HEK293T (cell line): ENCODE measurements at places on chromosomes 12 and 14.
A peak's percentile ranks its signal among the peaks of the same experiment; 100 is the strongest.

- no peak for DNase-seq
These were observed 373.3 kb downstream of the RGS6 start for GRCh38 chr14:72305561-72305960.

GRCh38 chr14:66473223-66473622 lies 12.9 kb upstream of the CCDC196 start:
- DNase-seq = no peak

GRCh38 chr14:68379510-68380328 lies 413.1 kb downstream of the ZFP36L1 start:
- DNase-seq = no peak

DNA sequence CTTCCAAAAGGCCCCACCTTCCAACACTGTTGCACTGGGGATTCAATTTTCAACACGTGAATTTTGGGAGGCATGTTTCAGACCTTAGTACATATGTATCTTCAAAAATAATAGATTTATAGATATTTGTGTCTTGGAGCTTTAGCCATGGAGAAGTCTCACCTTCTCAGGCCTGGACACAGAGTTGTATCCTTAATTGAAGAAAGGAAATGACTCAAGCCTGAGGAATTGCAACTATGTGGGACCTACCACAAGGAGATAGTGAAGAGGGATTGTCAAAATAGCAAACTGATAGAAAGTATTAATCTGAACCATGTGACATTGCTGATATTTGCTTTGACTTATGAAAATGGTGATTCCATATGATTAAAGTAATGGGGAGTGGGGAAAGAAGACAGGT lies 89.8 kb downstream of the ACSS3 start:
- DNase-seq = no peak

DNA sequence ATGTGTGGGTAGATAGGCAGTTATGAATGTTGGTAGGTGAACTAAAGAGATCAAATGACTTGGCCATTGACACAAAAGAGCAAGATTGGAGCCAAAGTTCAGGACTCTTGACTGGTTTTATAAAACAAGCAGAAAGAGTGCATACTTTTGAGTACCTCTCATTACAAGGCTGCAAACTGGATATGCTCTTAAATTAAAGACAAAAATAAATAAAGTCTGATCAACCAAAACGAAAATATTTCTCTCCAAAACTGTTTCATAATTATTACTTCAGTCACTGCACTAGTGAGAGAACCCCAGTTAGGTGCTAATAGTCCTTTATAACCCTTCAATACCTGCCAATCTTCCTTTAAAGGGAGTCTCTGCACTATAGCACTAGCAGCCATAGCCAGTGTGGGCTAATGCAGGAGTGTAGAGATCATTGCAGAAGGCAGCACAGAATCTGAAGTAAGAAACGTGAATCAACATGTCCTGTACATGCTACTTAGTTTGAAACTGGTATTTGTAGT lies 147.1 kb downstream of the FOXA1 start:
- no peak for DNase-seq

GRCh38 chr14:56243110-56243509 lies 124.9 kb downstream of the PELI2 start:
- no peak for DNase-seq

DNA sequence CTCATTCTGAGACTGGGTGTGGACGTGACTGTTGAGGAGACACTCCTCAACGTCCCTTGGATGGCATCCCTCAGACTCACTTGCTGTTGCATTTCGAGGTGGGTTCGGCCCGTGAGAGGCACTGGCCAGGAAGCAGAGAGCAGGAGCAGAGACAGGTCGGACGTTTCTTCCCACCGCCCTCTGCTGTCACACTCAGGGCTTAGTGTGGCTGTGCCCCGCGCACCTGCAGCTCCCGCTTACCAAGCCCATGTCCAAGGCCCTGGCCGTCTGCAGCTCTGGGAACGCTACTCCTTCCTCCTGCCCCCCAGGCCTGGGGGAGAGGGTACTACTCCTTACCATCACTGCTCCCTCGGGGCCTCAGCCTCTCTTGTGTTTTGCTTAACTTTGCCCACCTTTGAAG lies 29.8 kb upstream of the PIWIL1 start:
- no peak for DNase-seq

GRCh38 chr14:21059842-21060613 lies 2.4 kb downstream of the RNASE8 start:
- no peak for DNase-seq

GRCh38 chr12:56488041-56488955 lies at the start of gene GLS2:
Gene GLS2 (minus strand): TSS chr12:56488161. CDS start chr12:56488118, 43 bp downstream.
- DNase-seq = peak; percentile 81

- no peak for DNase-seq
These were observed 3.8 kb downstream of the SDSL start for GRCh38 chr12:113425960-113426453.

DNA sequence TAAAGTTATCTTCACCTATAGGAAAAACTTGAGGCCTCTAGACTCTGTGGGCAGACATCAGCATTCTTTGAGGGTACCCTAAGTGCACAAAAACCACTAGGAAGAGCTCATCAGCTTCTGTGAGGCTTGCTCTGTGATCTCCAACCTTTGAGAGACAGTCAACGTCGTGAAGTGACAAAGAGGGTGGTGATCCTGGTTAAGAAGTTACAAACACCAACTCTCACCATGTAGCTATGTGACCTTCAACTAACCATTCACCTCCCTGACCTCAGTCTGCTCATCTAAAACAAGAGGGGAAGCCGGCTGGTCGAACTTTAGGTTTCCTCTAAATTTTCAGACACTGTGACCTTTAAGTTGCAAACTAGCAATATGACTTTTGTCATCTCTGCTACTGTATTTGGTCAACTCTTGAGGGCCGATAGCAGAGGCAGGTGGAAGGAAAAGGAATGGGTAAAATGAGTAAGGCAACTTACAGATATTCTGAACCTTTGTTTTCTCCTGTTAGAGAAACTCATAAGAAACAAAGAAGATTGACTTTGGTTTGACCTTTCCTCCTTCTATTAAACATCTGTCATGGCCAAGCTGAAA lies 103.2 kb upstream of the PARP11 start:
- no peak for DNase-seq

DNA sequence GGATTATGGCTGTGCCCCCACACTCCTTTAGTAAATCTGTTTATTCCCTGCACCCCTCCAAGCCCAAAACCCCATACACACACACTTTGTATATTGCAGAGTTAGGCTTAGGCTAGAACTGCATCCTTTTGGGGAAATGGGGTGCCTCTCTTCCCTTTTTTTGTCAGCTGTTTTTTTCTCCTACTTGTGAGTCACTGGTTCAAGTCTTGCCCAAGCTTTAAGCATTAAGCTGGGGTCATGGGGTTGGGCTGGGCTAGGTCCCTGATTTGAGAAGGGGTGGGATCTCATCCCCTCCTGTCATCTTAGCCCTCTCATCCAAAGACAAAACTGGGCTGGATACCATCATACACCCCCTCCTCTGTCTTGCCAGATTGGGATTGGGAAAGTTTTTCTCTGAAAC lies 1.6 kb downstream of the LRP1 start:
- no peak for DNase-seq

DNA sequence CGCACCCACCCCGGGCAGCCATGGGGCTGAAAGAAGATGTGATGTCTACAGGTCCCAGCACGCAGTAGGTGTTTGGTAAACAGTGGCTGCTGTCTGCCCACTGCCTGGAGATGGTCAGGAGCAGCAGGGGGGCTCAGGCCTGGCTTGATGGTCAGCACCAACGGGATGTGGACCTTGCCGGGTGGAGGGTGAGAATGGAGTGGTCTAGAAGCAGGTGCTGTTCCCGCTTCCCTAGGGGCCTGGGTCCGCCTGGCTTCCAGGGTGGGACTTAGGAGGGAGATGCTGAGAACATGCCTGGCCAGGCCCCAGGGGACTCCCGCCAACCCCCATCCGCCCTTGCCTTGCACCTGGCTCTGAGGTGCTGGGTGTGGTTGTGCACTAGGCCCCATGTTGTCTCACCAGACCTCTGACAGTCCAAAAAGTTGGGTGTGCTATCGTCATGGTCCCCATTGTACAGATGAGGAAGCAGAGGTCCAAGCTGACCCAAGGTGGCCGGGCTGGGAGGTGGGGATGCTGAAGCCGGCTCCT lies 12.9 kb downstream of the FAM222A start:
- no peak for DNase-seq

DNA sequence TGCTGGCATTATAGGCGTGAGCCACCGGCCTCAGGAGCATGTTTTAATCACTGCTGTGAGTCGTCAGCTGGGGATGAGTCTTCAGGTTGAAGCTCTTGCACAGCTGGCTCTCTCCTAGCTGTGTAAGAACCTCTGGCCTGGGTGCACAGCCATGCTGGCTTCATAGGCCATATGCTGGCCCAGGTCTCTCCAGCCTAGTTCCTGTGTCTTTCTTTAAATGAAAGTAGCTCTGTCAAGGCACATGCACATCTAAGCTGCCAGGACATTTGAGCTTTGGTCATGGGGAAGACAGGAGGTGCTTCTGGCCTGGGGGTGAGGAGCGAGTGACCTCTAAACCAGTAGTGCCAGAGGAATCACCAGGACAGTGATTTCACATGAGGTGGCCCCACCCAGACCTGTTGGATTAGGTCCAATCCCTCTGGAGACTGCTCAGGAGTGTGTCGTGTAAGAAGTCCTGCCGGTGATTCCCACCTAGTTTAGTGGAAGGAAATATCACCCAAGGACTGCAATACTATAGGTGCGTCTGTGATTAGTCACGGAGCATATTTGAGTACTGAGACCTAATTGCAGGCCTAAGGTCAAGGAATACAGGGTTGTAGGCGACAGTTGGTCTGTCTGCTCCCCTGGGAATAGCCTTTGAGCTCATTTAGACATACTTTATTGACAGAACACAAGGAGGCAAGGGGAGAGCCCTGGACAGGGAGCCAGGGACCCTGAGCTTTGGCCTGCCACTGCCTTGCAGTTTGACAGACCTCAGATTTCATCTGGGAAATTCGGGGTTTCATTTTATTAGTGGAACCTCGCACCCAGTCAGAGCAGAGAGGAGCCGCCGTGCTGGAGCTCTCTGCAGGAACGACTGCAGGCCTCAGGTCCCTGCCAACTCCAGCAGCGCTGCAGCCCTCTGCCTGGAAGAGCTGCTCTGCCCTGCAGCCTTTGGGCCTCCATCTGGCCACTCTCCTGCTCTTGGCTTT lies 67.0 kb downstream of the ANKRD9 start:
- DNase-seq = no peak

GRCh38 chr14:95445161-95445560 lies 71.3 kb downstream of the SYNE3 start:
- no peak for DNase-seq

DNA sequence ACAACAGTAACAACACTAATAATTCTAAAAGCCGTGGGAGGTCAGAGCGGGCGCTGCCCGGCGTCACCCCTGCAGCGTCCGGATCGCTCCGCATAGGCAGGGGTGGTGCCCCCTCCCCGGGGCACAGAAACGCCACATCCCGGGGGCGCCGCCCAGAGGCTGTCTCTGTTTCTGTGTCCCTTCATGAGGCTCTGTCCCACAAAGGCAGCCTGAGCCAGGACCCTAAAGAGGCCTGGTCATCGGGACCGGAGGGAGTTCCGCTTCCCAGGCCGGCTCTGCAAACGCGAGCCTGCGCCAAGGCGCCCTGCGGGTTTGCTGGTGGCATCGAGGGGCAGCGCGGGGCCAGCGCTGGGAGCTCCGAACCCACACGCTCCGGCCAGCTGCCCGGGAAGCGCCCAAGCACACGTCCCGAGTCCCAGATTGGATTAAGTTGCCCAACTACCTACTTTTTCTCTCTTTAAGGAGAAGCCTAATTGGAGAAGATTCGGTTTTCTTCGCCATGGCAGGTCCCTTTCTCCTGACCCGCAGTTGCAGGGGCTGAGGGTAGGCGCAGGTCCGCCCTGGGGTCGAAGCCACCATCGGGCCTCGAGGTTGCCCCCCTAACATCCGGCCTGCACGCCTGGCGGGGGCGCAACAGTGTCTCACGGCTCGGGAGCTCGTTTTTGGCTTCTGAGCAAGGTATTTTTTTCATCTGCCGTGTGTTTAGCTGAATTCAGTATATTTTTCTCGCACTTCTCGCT lies 421.7 kb downstream of the VRK1 start:
- no peak for DNase-seq

DNA sequence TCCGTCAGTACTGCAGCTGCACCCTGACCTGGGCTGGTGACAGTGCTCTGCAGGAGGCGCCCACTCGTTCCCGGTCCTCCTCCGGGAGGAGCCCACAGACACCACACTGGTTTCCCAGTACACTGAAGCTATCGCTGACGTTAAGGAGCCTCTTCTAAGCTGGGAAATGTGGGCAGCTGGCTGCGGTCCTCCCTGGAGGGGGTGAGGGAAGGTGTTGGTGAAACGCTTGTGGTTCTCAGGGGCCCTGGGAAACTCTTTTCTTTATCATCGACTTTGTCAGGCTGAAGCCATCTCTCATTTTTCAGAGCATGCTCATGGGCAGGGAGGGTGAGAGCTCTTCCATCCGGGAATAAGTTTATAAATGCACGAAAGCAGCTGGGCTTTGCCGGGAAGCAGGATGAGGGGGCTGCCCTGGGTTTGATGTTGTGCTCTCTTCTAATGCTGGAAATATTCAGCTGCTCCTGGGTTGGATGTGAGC lies 176.0 kb downstream of the CHST11 start:
- no peak for DNase-seq

DNA sequence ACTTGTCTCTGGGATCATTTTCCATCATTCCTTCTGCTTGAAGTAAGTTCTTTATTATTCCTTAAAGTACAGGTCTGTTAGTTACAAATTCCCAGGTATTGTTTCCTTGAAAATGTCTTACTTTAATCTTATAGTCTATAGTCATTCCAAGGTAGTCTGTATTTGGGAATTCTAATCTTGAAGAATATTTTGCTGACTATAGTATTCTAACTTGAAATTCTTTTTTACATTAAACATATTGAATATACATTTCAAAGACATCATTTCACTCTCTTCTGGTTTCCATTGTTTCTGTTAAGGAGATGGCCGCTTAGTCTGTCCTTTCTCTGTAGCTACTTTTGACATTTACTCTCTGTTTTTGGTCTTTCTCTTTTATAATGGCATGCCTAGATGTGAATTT lies 399.8 kb downstream of the TMEM117 start:
- no peak for DNase-seq

GRCh38 chr12:111178181-111179081 lies 190.5 kb downstream of the PHETA1 start:
- no peak for DNase-seq

- DNase-seq = no peak
These were observed 79.9 kb downstream of the HECTD1 start for GRCh38 chr14:31127690-31128089.

DNA sequence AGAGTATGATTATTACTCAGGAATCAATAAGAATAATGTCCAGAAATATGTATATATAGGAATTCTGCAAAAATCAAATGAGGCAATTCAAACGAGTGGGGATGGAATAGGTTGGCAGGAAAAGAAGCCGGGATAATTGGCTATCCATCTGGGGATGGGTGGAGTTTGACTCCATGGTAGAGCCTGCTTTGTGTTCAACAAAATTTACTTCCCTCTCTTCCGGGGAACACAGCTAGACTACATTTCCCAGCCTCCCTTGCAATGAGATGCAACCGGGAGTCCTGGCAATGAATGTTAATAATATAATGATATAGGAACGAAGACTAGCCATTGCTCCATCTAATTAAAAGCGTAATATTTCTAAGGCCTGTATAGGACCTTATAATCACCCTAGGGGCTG lies 146.6 kb downstream of the EFCAB11 start:
- no peak for DNase-seq
